ENCODE measurements at places on chromosomes 16 and 17.

- DNase-seq: peak; percentile 86
These were observed 24.2 kb upstream of the KRT17 start for GRCh38 chr17:41648411-41649195.

- DNase-seq: no peak
These were observed 288.7 kb upstream of the ERCC4 start for GRCh38 chr16:13631213-13631767.

DNA sequence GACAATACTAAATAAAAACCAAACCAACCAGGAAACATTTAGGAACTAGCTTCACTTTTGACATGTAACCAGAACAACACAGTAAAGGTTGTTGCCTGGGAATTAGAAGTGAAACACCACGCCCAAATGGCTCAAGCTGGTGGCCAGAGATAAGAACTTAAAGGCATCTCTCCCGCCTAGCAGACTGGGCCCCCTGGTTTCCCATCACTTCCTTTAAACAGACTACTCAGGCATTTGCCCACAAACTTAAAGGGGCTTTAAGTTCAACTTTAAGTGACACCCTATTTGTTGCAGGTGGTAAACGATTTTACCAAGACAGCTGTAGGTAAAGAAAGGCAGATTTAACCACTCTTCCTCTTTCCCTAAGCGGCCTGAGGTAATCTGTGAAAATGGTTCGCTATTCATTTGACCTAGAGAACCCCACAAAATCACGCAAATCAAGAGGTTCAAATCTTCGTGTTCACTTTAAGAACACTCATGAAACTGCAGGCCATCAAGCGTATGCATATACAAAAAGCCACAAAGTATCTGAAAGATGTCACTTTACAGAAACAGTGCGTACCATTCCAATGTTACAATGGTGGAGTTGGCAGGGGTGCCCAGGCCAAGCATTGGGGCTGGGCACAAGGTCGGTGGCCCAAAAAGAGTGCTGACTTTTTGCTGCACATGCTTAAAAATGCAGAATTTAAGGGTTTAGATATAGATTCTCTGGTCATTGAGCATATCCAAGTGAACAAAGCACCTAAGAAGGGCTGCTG lies 40.8 kb upstream of the BPTF start:
- DNase-seq: peak; percentile 91

DNA sequence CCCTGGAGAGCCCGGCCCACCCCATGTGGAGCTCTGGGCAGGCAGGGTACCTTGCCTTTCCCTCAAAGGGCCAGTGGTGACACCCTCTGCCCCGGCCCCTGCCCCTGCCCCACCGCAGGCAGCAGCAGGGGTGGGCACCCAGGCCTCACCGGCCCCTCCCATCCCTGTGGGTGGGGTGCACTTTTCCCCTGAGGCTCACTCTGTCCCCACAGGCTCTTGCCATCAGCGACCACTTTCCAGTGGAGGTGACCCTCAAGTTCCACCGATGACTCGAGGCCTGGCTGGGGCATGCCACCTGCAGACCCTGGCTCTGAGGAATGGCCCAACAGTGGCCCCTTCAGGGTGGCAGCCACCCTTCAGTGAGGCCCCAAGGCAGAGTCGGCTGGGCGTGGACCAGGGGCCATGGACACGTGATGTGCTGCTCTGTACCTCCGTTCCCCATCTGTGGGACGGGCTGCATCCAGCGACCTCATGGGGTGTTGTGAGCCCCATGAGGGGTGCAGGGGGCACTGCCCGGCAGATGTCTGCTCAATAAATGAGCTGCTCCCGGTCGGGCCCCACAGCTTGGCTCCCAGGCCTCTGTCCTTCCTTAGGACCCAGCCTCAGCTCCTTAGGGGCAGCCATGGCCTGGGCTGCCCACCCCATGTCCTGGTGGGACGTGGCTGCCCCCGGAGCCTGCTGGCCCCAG lies 2.0 kb downstream of the DNASE1L2 start:
- no peak for DNase-seq

GRCh38 chr17:79609049-79609589 lies 1.7 kb downstream of the RBFOX3 start:
- DNase-seq: no peak

DNA sequence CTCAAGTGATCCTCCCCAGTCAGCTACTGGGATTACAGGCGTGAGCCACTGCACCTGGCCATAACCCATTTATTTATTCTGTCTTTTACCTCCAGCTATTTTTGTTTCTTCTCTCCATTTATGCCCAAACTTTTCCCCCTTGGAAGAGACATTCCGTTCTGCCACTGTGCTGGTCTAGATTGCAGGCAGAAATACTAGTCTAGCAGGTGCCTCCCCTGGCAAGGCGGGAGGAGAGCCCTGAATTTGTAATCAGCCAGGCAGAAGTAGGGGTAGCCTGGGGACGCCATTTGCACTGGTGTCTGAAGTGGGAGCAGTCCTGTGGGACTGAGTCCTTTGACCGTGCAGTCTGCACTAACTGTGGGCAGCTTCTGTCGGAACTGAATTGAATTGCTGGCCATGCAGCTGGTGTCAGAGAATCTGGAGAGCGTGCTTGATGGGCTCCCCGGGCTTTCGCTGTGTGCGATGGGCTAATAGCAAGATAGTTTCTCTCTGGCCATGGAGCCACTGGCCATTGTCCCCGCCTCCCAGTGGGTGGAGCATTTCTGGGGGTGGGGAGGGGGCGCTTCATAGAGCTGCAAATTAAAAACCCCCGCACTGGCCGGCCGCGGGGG lies 31.5 kb upstream of the LITAF start:
- no peak for DNase-seq

DNA sequence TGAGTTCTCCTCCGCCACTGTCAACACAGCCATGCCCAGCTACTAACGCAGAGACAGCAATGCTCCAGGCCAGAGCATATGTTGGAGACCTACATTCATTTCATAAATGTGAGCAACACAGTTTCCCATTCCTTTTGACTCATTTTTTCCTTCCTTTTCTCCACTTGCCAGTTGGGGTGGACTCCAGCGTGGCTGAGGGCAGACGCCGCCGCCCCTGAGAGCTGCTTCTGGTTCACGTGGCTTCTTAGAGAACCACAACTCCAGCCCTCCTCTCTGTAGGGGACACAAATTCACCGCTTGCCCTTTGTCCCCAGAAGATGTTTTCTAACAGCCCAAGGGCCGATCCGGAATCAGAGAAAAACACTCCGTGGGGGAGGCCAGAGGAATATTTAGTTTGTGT lies 45.8 kb upstream of the ZCCHC14 start:
- no peak for DNase-seq

- no peak for DNase-seq
These were observed 9.1 kb downstream of the TIMM22 start for GRCh38 chr17:1006054-1006453.

DNA sequence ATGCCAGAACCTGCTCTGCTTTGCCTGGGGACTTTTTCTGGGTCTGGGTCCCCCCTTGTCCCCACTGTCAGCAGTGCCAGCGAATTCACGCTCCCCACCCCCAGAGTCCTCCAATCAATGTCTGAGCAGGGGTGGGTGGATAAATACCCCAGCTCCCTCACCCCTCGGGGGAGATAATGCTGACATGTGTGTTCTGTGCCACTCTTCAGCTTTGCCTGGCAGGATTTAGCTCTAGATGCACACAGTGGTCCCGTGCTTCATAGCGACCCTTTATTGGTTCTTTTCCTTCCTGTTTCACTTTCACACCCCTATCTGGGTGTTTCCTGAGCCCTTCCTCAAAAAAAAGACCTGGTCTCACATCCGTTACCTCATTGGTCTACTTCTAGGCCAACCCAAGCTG lies 277.0 kb downstream of the NPIPA8 start:
- DNase-seq: no peak

DNA sequence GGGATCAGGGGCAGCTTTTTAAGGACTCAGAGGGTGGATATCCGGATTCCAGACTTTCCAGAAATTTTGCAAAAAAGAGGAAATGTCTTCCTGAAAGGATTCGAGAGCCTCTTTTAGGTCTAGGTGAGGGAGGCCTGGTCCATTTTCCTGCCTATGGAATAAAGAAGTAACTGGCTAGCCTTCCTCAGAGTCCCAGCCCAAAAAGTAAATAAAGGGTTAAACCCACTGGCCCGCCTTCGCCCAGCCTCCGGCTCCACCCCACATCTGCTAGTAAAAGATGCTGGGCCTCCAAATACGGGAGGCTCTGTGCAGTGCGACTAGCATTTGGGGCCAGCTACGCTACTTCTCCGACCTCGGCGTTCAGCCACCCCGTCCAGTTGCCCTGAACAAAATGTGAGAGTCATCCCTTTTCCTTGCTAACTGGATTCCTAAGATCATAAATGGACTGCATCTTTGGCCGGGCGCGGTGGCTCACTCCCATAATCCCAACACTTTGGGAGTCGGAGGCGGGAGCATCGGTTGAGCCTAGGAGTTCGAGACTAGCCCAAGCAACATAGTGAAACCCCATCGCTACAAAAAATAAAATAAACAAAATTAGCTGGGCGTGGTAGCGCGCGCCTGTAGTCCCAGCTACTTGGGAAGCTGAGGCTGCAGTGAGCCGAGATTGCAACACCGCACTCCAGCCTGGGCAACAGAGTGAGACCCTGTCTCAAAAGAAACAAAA lies 824 bp upstream of the MPP2 start:
- DNase-seq: peak; percentile 69

DNA sequence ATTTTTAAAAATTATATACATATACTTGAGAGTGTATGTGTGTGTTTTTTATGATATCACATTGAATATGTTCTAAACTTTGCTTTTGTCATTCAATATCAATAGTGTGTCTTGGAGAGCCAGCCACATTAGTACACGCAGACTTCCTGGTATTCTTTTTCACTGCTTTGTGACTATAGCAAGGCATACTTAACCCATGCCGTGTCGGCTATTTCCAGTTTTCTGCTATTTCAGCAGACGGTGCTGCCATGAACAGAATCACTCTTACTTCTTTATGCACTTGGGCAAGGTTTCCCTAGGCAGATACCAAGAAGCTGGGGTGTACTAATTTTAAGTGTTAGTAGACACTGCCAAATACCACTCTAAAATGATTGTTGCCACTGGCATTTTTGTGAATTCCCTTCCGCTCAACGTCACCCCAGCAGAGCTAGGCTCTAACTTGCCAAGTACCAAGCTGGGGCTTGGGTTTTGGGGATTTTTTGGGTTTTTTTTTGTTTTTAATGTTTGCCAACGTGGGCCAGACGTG lies 134.9 kb downstream of the SOCS1 start:
- DNase-seq: no peak

All from K562 (cell line).